ENCODE measurements at places on chromosomes 5 and 9. TPM values are rescaled to one million over a fixed set of nuclear protein-coding genes. Genes with fewer than 3 reads are reported as not detected.

- no peaks in the 10 kb centered on the region for H3K27me3 ChIP-seq
- no peak overlapping the region for H3K4me3 ChIP-seq
- H3K27ac ChIP-seq = no peak overlapping the region
- H3K36me3 ChIP-seq = no peaks in the 10 kb centered on the region
- no peak for DNase-seq
These were observed 125.3 kb upstream of the RASEF start for GRCh38 chr9:83188277-83188676.

DNA sequence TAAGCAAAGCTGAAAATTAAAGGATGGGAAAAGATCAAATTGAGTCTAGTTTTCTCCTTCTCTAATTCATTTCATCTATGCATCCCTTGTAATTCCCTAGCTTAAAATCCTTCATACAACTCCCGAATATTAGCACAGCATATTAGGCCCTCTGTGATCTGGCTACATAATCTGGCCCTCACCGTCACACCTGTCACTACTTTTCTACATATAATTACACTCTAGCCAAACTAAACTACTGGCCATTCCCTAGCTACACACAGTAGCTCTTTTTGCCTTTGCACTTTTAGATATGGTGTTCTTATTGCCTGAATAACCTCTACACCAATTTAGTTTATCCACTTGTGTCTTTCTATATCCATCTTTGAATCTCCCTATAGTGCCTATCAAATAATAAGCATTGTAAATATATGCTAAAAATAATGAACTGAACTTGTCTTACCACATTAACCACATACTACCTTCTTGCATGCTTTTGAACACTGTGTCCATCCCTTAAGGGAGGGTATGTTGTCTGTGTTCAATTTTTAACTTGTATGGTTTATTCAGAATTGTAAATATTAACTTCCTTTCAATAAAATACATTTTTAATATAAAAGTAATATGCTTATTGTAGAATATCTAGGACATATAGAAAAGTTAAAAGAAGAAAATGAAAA, 15.9 kb downstream of the RANBP6 start:
- no peak overlapping the region for H3K4me3 ChIP-seq
- H3K4me1 ChIP-seq = peaks cover 28% of the 10 kb centered on the region
- H3K27ac ChIP-seq = no peak overlapping the region
- DNase-seq = no peak
- H3K36me3 ChIP-seq = peaks cover 22% of the 10 kb centered on the region
- H3K27me3 ChIP-seq = no peaks in the 10 kb centered on the region

DNA sequence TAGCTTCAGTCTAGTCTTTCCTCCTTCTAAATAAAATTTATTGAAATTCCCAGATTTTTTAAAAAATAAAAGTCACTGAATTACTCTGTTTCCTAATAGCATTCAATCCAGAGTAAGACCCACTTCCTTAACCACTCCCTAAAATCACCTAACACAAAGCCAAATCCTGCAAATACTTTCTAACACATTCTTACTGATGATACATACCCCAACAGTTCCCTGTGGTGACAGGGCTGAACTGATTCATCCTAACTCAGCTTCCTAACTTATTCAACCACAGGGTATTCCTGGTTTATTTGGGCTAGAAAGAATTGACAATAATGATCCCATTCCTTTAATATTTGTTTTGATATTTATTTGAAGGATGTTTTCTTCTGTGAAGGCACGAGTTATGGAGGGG, 40.7 kb upstream of the ZNF300 start:
- H3K4me3 ChIP-seq = no peak overlapping the region
- DNase-seq = no peak
- no peaks in the 10 kb centered on the region for H3K4me1 ChIP-seq
- peaks cover 8% of the 10 kb centered on the region for H3K36me3 ChIP-seq
- H3K27me3 ChIP-seq = no peaks in the 10 kb centered on the region
- no peak overlapping the region for H3K27ac ChIP-seq

DNA sequence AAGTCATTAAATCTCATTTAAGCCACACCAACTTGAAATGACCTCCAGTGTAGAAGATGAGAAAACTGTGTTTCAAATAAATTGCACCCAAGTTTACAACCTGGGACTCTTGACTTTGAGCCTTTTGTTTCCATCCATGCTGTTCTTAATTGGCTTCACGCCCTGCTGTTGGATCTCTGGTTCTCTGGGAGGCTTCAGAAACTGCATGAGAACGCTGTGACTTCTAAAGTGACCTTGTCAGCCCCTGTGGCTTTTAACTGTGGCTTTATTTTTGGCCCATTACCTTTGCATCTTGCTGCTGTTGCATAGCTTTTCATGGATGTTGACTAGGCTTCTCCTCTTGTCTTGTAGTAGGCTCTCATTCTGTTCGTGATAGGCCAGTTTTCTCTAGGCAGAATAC, 29.3 kb downstream of the TNFAIP8 start:
- no peak overlapping the region for H3K27ac ChIP-seq
- peaks cover 52% of the 10 kb centered on the region for H3K36me3 ChIP-seq
- H3K4me1 ChIP-seq = peaks cover 74% of the 10 kb centered on the region

GRCh38 chr5:52993367-52993766, 4.2 kb downstream of the ITGA2 start:
- peaks cover 42% of the 10 kb centered on the region for H3K36me3 ChIP-seq
- DNase-seq = no peak
- H3K4me3 ChIP-seq = no peak overlapping the region
- peaks cover 6% of the 10 kb centered on the region for H3K27me3 ChIP-seq

DNA sequence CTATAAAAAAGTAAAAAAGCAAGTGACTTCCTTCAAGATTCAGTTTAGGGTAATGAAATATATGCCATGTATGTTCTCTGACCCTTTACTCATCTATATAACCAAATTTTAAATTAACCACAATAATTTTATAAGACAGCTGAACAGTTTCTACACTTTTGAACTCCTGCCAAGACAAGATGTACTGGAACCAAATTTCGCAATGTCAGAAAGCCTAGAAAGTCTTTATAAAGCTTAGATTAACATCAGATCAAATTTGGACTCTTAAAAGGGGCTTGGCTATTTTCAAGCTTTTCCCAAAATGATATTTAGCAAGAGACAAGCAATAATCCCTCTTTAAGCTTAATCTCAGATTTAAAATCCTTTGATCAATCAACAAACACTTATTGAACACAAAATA, 362.6 kb downstream of the PTPRD start:
- H3K4me3 ChIP-seq = no peak overlapping the region
- H3K36me3 ChIP-seq = no peaks in the 10 kb centered on the region
- no peak overlapping the region for H3K27ac ChIP-seq
- DNase-seq = no peak
- H3K4me1 ChIP-seq = no peaks in the 10 kb centered on the region

GRCh38 chr5:159825551-159826051, 90.7 kb upstream of the ADRA1B start:
- no peak for DNase-seq
- H3K4me1 ChIP-seq = peaks cover 16% of the 10 kb centered on the region
- H3K36me3 ChIP-seq = no peaks in the 10 kb centered on the region
- H3K27ac ChIP-seq = no peak overlapping the region

GRCh38 chr9:90515510-90515909, 127.1 kb downstream of the DIRAS2 start:
- H3K4me1 ChIP-seq = no peaks in the 10 kb centered on the region
- no peaks in the 10 kb centered on the region for H3K36me3 ChIP-seq
- H3K27ac ChIP-seq = no peak overlapping the region
- no peak for DNase-seq
- H3K4me3 ChIP-seq = no peak overlapping the region

GRCh38 chr9:136309101-136309801, 5.4 kb upstream of the CCDC187 start:
- no peak overlapping the region for H3K4me3 ChIP-seq
- no peak overlapping the region for H3K27ac ChIP-seq
- DNase-seq = no peak
- H3K36me3 ChIP-seq = no peaks in the 10 kb centered on the region

GRCh38 chr5:77086368-77086688, 757 bp downstream of the ZBED3 start:
- H3K36me3 ChIP-seq = no peaks in the 10 kb centered on the region
- no peak for DNase-seq
- peaks cover 8% of the 10 kb centered on the region for H3K27me3 ChIP-seq

DNA sequence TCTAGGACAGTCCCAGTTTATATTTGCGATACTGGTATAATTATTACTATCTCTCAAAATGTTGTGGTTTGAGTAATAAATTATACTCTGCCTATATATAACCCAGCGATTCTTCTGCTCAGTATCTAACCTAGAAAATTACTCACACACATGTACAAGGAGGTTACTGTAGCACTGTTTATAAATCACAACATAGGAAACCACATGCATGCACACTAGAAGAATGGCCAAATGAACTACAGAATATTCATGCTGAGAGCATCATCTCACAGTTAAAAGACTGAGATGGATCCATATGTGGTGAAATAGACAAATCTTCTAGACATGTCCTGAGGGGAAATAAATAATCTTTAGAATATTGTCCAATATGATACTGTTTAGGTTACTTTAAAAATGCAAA, 62.1 kb downstream of the INSYN2B start:
- peaks cover 8% of the 10 kb centered on the region for H3K36me3 ChIP-seq
- H3K4me3 ChIP-seq = no peak overlapping the region
- H3K27me3 ChIP-seq = no peaks in the 10 kb centered on the region
- no peaks in the 10 kb centered on the region for H3K4me1 ChIP-seq
- H3K27ac ChIP-seq = no peak overlapping the region

- H3K36me3 ChIP-seq = peaks cover 63% of the 10 kb centered on the region
- peaks cover 63% of the 10 kb centered on the region for H3K4me1 ChIP-seq
- H3K27ac ChIP-seq = peak overlapping the region; percentile 78
- H3K4me3 ChIP-seq = peak overlapping the region; percentile 88
These were observed 2.0 kb downstream of the HAVCR2 start for GRCh38 chr5:157106630-157107461.

- no peak overlapping the region for H3K27ac ChIP-seq
- H3K27me3 ChIP-seq = no peaks in the 10 kb centered on the region
- peaks cover 3% of the 10 kb centered on the region for H3K36me3 ChIP-seq
- no peak for DNase-seq
- H3K4me3 ChIP-seq = no peak overlapping the region
These were observed 56.1 kb downstream of the MED27 start for GRCh38 chr9:132023419-132024180.

DNA sequence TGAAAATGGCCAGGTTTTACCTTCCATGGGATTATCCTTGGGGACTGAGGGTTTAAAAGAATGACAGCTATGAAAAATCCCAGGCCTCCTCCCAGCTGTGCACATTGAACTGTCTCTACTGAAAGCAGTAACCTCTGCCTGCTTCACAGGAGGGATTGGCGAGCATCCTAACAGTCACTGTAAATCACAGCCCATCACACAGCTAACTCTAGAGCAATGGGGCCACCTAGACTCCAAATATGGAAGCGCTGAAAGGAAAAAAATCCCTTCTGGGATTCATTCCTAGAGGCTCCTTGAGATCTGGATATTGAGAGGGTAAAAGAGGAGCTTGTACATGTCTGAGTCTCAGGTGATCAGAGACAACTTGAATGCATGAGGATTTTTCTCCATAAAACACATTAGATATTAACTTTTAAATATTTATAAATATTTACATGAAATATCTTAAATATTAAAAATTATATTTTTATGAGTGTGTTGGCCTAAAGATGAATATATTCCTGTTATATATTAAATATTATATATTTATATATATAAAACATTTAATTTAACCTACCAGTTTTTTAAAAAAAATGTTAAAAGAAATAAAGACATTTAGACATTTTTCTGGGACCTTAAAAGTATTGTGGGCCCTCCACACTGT, 133.8 kb upstream of the SLC24A2 start:
- peaks cover 6% of the 10 kb centered on the region for H3K27me3 ChIP-seq
- DNase-seq = no peak
- H3K36me3 ChIP-seq = no peaks in the 10 kb centered on the region
- peaks cover 29% of the 10 kb centered on the region for H3K4me1 ChIP-seq
- H3K4me3 ChIP-seq = no peak overlapping the region
- no peak overlapping the region for H3K27ac ChIP-seq

DNA sequence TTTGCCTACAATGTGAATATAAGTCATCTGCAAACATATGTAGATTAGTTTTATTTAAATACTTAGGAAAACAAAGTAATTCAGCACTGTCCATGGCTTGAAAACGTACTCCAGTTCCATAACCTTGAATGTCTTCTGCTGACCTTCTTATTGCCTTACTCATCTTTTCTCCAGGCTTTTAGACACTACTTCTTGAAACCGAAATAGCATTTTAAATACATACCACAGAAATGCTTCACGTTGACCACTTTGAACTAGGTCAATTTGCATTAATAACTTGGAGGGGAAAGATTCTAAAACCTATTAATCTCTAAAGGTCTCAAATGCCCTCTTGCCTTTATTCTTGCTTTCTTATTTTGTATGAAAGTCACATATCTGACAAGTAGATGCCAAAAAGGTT, 995.4 kb upstream of the ACO1 start:
- H3K36me3 ChIP-seq = no peaks in the 10 kb centered on the region
- H3K27ac ChIP-seq = no peak overlapping the region
- no peak overlapping the region for H3K4me3 ChIP-seq
- H3K4me1 ChIP-seq = peaks cover 4% of the 10 kb centered on the region
- DNase-seq = no peak

DNA sequence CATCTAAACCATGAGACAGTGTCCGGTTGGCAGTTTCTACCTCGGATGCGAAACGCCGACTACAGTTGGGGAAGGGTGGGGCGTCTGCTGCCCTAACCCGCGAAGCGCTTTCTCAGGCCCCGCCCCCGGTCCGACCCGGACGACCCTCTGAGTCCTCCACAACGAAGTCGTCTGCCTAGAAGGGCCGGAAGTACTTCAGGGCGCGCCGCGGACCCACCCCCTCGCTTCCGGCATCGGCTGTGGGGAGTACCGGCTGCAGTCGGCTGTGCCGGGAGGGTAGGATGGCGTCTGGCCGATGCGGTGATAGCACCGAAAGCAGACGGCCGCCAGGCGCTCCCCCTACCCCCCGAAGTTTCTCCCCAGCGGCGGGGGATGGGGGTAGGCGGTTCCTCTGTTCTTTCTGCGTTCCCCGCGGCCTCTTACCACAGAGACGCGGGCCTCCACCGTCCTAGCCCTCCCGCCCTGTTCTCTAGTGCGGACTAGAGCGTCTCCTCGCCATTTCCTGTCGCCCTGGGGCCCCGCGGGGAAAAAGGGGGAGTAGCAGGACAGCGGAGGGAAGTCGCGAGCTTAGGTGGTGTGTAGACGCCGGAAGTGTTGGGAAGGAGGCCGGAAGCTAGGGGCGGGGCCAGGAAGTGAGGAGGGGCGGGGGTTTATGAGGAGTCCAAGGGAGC, at the start of gene TRIM41:
Gene TRIM41, plus strand, starts transcription at position 224 of the 671 bp plus-strand sequence. CDS start 719 bp downstream, outside the sequence.
- DNase-seq = peak; percentile 98
- H3K36me3 ChIP-seq = peaks cover 20% of the 10 kb centered on the region
- peak within 1 kb of the TSS; percentile 100 for H3K27ac ChIP-seq
- peaks cover 69% of the 10 kb centered on the region for H3K4me1 ChIP-seq
- H3K27me3 ChIP-seq = peaks cover 4% of the 10 kb centered on the region

The LRRTM2 gene
- total RNA-seq = not detected

The PHF24 gene
- total RNA-seq = not detected

The MPDZ gene
- total RNA-seq = not detected

The UGT3A1 gene
- not detected for total RNA-seq

The TTC16 gene
- total RNA-seq = 5.0 TPM

The CCL28 gene
- 12.2 TPM for total RNA-seq

The PFN3 gene
- not detected for total RNA-seq

The GALNT12 gene
- 2.0 TPM for total RNA-seq

The STPG3 gene
- total RNA-seq = not detected

The DMRTA1 gene
- total RNA-seq = not detected

The FOXD4 gene
- total RNA-seq = 0.13 TPM

The SPINK14 gene
- total RNA-seq = not detected

The TAF11L9 gene
- not detected for total RNA-seq

The MARCOL gene
- total RNA-seq = not detected

The ECM2 gene
- total RNA-seq = not detected

The TERT gene
- 2.2 TPM for total RNA-seq

The PCDHB7 gene
- not detected for total RNA-seq

The KCNIP1 gene
- not detected for total RNA-seq

The C5orf58 gene
- not detected for total RNA-seq
